ENCODE measurements at places on chromosomes 2 and 18. TPM values are rescaled to one million over a fixed set of nuclear protein-coding genes. Genes with fewer than 3 reads are reported as not detected.

Gene ACMSD
- total RNA-seq: not detected

Gene LYPD6B
- not detected for total RNA-seq

Gene COLEC11
- 0.53 TPM for total RNA-seq

Gene CD8A
- 0.18 TPM for total RNA-seq

Gene DNAJC10
- 67.0 TPM for total RNA-seq

Gene IL37
- total RNA-seq: not detected

Gene PROKR1
- total RNA-seq: not detected

Gene ORMDL1
- 42.5 TPM for total RNA-seq

Gene PLEK
- not detected for total RNA-seq

Gene CFAP65
- total RNA-seq: 0.17 TPM

Gene REG1A
- total RNA-seq: not detected

Gene NT5C1B
- total RNA-seq: not detected

Gene NTSR2
- 0.08 TPM for total RNA-seq

Gene DLX1
- total RNA-seq: 2.7 TPM

Gene ALK
- not detected for total RNA-seq

Gene FLACC1
- 0.14 TPM for total RNA-seq

Gene FBXO41
- 4.7 TPM for total RNA-seq

Gene FBXO15
- 0.48 TPM for total RNA-seq

Gene BARD1
- 4.7 TPM for total RNA-seq

Gene GBX2
- 2.3 TPM for total RNA-seq

Gene C1GALT1C1L
- total RNA-seq: 2.6 TPM

Gene ANKRD30B
- total RNA-seq: not detected
